ENCODE measurements at places on chromosomes 2 and 18. TPM values are rescaled to one million over a fixed set of nuclear protein-coding genes. Genes with fewer than 3 reads are reported as not detected.
A peak's percentile ranks its signal among the peaks of the same experiment; 100 is the strongest.

Gene SGO2
- 7.6 TPM for total RNA-seq

Gene IL36RN
- not detected for total RNA-seq

Gene LRATD1
- 200 TPM for total RNA-seq

DNA sequence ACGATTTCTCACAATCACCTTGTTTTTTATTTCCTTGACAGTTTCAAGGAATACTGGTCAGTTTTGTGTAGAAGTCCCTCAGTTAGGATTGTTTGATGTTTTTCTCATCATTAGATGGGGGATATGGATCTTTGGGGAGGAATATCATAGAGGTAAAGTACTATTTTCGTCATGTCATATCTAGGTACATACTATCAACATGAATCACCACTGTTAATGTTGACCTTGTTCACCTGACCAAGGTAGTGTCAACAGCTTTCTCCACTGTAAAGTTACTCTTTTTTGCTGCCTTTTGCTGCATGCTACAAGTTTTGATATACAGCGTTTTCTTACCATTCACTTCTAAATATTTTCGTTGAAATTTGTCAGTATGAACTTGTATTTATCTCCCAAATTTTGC lies 32.7 kb downstream of the NLRC4 start:
- DNase-seq, result no peak

DNA sequence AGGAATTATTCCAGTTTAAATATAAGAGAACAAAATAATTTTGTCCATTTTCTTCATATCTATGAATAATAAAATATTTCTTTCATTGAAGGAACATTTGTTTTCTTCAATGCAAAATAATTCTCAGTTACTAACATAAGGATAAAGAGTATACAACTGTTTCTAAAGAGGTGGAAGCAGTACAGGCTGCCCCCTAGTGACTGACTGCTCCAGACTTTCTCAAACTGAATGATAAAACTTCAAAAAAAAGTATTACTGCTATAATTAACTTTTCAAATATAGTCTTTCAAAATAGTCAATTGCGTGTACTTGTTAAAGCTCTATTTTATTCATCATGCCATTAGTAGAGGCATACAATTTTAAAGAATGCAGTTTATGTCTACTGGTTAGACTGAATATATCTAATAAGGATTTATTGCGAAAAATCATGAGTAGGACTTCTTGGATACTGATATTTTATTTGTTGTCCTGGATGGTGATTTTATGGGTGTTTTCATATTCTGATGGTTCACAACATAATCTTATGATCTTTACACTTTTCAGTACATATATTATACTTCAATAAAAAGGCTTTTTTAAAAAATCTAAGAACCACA lies 100.1 kb downstream of the WDPCP start:
- peak; percentile 19 for DNase-seq

GRCh38 chr2:54708584-54709335 lies 14.7 kb upstream of the EML6 start:
- peak; percentile 68 for DNase-seq

GRCh38 chr2:69716555-69717120 lies 25.3 kb upstream of the ANXA4 start:
- no peak for DNase-seq

DNA sequence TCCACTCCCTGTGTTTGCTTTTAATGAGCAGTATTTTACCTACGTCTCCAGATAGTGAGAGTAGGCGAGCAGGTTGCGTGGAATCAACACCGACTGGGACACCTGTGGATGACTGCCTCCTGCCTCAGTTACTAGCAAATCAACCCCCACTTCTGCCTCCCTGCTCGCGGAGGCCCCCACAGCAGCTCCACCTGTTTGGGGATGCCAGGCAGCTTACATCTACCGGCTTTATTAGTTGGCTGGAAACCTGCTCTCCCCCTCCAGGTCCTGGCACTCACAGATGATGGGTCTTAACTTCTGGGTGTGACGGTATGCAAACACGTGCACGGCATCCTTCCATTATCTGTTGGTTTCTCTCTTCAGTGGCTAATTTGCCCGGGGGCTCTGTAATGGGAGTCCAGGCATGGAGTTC lies 164.4 kb upstream of the SESTD1 start:
- no peak for DNase-seq

DNA sequence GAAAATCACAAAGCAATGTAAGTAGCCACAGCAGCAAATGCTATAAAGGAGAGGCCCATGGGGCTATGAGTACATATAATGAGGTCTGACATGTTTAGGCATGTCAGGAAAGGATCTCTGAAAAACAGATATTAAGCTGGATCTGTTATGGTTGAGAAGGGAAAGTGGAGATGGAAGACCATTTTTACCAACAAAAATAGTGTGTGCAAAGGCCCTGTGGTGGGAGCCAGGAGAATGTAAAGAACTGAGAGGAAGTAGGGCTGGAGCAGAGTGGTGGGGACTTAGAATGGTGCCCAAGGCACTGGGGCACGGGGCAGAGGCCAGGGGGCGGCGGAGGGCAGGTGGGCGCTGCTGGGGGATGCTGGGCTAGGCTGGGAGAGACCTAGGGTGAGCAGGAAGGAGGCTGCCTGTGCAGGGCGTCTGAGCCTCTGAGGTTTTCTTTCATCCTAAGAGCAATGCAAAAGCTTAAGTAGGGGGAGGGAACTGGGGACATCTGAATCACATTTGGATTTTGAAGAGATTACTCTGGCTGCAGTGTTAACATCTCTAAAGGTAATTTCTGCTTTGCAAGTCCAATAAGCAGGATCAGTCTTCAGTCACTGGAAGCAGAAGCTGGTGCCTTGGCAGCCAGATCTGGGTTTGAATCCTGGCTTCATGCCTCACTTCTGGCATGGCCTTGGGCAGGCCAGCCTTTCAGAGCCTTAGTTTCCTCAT lies 4.9 kb upstream of the AGFG1 start:
- no peak for DNase-seq

Data from colonic mucosa (tissue), 4 donors.